ENCODE measurements at places on chromosomes 2 and 18.
A peak's percentile ranks its signal among the peaks of the same experiment; 100 is the strongest.

- DNase-seq = no peak
These were observed 103.7 kb downstream of the CCDC85A start for GRCh38 chr2:56287508-56287907.

DNA sequence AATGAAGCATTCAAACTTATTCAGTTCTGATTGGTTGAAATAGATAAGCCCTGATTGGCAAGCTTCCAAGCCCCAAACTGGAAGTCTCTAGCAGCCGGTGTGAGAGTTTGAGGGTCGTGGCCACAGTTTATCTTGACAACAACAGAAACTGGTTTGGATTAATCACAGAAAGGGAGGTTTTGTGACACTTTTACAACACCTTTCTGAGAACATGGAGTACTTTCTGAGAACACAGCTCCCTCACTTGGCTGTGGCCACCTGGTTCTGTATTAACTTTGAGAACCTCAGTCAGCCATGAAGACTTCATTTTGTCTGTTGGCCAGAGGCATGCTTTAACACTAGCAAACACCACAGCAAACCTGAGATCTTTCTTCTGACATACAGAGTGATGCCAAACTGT, 280.7 kb upstream of the VWC2L start:
- DNase-seq = no peak

DNA sequence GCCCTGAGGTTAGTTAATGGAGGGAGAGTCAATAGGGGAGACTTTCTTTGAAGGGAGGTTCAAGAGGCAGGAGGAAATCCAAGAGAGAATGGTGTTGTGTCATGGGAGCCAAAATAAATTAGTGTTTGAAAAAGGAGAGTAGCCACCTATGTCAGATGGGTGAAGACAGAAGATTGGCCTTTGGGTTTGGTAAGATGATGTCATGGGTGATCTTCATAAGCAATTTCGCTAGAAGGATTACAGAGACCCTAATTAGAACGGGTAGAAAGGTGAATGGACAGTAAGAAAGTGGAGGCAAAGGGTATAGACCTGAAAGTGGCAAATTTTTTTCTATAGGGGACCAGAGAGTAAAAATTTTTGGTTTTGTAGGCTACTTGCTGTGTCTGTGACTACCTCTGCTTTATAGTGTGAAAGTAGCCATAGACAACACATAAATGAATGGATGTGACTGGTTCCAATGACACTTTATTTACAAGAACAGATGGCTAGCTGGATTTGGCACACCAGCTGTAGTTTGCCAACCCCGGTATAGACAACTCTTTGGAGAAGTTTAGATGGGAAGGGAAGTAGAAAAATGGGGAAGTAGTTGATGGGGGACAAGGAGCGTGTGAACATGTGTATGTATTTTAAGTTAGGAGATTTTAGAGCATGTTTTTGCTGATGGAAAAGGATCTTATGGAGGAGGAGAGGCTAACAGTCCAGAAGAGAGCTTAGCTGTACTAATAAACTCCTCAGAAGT, 9.3 kb downstream of the STAMBP start:
- DNase-seq = no peak

GRCh38 chr2:146633159-146633558, 1211.7 kb upstream of the ACVR2A start:
- no peak for DNase-seq

DNA sequence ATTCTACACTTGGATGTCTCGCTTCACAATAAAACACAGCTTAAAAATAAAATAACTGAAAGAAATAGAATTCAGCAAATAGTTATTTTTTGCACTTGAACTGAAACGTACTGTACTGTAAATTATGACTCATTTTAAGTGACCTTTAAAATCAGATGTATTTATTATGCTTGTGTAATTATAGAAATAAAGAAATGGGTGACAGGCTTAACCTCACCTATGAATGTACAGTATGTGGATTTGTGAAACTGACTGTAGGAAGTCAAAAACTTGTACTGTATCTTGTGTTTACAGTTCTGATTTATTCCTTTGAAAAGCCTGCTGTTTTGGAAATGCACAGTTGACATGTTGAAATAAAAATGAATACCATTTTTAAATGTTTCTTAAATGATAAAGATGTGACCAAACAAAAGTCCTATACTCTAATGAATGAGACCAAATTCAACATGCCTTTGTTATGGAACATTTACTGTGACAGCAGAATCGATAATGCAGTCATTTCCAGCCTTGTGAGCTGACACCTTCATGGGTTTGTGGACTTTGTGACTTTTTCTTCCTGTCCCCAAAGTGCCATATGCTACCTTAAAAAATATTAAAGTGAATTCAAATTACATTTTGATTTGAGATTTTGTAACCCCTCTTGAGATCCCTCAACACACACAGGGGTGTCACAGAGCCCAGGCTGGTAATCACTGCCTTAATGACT, 32.7 kb downstream of the NEMP2 start:
- no peak for DNase-seq

- no peak for DNase-seq
These were observed 381.8 kb upstream of the POU3F3 start for GRCh38 chr2:104472076-104472475.

GRCh38 chr2:156398176-156398575, 38.0 kb upstream of the GPD2 start:
- no peak for DNase-seq

- DNase-seq = peak; percentile 82
These were observed 41.7 kb upstream of the NABP1 start for GRCh38 chr2:191636235-191636543.

- DNase-seq = peak; percentile 63
These were observed 68.4 kb downstream of the MCFD2 start for GRCh38 chr2:46847185-46847710.

DNA sequence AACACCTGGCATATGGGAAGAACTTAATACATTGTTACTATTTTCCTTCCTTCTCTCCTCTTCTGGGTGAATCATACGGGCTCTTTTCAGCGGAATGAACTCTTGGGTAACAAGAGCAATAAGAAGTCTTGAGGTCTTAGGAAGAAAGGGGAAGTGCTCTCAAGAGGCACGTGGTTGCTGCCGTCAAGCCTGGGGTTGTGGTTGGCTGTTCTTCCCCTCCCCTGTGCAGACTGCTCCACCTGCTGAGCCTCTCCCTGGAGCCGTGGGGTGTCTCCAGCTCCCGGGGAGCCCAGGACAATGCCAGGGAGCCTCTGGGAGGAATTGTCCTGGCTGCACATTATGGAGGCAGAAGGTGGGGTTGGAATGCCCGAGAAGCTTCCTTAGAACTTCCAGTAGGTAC, 19.4 kb downstream of the TOGARAM2 start:
- no peak for DNase-seq

DNA sequence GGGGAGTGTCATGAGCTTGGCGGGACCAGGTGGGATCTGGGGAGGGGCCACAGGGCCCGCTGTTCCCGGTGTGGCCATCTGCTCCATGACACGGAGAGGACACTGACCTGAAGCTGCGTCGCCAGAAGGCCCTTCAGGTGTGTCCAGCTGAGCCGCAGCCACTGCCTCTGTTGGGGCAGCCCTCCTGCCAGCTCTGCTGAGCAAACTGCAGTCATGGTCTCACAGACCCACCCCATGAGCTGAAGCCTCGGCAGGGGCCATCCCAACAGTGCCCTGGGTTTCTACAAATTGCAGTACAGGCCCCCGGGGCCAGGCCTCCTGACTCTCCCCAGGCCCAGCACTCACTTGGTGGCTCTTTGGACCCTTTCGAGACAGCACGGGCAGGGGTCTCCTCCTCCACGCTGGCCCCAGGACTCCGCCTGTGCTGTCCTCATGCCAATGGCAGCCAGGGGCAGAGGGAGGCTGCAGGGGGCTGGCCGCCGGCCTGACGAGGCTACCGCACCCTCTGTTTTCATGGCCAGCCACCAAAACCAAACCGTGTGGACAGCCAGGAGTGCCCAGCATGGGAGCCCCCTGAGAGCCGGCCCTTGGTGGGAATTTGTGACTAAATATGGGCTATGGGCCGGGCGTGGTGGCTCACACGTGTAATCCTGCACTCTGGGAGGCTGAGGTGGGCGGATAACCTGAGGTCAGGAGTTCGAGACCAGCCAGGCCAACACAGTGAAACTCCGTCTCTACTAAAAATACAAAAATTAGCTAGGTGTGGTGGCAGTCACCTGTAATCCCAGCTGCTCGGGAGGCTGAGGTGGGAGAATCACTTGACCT, 175.2 kb upstream of the SALL3 start:
- no peak for DNase-seq

DNA sequence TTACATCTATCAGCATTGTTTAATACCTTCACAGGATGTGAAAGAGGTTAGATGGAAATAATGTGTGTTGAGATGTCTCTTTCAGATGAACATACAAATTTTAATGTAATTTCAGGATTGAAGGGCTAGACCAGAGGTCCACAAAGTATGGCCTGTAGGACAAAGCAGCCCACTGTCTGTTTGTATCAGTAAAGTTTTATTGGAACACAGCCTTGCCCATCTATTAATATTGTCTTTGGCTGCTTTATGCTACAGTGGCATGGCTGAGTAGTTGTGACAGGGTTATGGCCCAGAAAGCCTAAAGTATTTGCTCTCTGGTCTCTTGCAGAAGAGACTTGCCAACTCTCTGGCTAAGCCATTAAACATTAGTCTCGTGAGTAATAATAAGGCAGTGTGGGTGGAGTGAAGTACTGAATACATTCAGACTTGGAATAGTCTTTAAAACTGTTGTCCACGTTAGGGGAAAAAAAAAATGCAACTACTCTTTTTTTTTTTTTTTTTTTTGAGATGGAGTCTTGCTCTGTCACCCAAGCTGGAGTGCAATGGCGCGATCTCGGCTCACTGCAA, 74.5 kb upstream of the NOSTRIN start:
- no peak for DNase-seq

DNA sequence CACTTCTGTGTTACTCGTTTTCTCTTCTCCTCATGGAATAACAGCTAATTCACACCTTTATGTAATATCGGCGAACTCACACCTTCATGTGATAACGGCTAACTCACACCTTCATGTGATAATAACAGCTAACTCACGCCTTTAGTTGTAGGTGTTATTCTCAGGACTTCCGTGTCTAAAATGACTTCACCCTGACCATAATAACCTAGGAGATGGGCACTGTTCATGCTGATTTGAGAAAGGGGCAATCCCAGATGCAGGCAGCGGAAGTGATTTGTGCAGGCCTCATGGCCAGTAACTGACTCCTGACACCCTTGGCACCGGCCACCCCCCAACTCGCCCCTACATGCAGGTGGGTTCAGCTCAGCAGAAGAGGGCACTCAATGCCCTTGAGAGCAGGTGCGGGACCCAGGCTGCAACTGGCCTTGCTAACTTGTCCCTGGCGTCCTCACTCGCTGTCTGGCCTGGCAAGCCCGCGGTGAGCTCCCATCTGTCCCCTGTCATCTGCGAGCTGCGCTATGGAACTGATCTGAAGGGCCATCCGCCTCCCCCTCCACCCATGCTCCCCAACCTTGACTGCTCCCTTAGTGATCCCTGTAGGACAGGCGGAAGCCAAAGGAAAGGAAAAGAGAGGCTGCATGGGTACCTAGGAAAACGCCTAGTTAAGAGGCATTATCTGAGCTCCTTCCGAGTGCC, 42.6 kb upstream of the MTCL1 start:
- no peak for DNase-seq

GRCh38 chr2:150885236-150885635, 376.4 kb downstream of the RBM43 start:
- DNase-seq = no peak

GRCh38 chr2:32832821-32833220, 113.9 kb upstream of the LTBP1 start:
- DNase-seq = peak; percentile 51

DNA sequence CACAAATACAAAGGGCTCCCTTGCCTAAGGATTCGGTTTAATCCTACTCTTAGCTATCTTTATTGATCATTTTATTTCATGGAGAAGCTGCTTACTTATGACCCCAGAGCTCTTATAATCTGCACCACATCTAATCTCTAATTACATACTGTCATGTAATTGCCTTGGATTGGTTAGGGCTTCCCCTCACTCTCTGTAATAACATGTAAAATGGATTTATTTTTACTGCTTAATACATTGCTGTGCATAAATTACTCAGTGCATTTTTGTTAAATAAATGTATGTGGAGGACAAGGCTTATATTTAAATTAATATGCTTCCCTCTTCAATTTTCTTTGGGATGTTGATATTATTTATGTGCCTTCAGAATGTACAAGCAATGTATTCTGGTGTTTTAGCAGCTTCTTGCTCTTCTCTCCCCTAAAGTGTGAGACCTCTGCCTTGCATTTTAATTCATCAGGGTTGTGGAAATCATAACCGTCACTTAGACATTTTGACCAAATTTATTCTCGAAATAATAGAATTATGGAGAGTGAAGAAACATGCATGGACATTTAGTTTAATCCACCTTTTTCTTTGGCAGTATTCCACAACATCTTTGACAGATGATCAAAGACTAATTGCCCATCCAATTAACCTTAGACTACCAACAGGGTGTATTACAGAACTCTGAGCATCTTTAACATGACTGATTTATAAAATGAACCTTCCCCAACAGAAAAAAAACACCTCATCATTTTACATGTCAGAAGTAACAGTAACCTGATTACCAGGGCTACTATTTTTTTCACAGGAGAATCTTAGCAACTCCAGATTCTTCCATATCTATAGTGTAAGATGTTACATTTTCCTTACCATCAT, 692.6 kb downstream of the LRRTM4 start:
- no peak for DNase-seq

GRCh38 chr2:64945973-64946768, 43.0 kb upstream of the SLC1A4 start:
- no peak for DNase-seq

DNA sequence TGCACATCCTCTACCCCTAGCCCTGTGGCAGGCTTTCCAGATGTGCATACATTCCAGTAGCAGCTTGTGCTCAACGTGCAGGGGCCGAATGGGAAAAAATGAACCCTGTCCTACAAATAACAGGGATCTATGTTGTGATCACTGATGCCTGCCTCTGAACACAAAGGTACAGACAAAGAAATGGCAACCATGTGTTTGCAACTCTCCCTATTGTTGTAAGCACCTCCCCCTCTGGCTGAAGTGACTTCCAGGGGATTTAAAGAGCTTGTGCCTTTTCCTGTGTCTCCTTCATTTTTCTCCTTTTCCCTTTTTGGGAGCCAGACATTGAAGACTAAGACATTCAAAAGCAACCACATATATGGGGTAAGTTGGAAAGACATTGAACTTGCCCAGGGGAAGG, 21.6 kb downstream of the ARHGAP25 start:
- no peak for DNase-seq

DNA sequence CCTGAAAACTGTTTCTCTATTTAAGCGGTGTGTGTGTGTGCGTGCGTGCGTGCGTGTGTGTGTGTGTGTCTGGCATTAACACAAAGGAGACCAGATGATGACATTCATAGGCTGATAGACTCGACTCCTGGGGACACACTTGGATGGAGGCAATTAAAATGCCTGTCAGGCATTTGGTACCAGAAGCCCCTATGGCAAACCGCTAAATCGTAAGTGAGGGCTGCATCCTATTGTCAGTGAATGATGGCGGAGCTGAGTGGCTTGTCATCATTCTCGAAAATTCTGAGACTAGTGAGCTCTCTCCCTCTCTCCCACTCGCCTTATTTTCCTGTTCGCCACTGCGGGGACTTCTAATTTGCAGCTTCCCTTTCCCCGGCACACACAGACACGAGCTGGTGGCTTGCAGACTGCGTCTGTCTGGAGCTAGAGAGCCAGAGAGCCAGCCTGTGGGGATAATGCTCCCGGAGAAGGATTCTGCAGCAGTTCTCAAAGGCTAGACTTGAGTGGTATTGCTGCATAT, 155.4 kb downstream of the MAP2 start:
- DNase-seq = no peak

Data from non-pigmented ciliary epithelial cell (primary cell).